GM03348 (cell line): ENCODE measurements at places on chromosomes 1 and 21.

GRCh38 chr21:32240851-32241687 lies 37.8 kb downstream of the MIS18A start:
- DNase-seq = peak; percentile 41

DNA sequence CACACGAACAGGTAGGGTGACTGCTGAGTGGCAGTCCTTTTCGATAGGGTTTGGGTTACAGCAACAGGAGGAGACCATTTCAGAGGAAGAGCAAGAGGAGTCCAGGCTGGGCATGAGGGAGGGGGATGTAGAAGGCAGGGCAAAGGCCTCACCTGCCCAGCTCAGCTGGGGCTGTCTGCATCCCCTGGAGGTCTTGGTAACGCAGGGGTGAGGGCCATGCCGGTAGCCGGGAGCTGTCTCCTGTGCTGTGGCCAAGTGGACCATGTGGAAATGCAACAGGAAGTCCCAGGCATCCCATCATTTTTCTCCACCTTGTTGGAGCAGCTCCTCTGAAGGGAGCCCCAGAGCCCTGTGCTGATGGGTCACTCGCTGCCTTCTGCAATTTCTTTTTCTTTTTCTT lies 105.4 kb upstream of the C1orf174 start:
- no peak for DNase-seq

DNA sequence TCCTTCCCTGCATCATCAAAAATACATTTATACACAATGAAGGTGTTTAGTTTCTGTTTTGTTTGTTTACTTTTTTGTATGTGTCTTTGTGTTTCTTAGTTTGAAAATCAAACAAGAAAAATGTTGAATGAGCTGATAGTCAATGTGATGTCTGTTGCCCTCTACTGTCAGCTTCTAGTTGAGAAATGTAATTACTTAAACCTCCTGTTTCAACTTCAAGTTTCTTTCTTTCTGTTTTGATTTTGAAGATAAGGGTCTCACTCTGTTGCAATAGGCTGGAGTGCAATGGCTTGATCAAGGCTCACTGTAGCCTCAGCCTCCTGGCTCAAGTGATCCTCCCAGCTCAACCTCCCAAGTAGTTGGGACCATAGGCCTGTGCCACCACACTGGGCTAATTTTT lies 37.5 kb downstream of the SPTA1 start:
- DNase-seq = no peak

DNA sequence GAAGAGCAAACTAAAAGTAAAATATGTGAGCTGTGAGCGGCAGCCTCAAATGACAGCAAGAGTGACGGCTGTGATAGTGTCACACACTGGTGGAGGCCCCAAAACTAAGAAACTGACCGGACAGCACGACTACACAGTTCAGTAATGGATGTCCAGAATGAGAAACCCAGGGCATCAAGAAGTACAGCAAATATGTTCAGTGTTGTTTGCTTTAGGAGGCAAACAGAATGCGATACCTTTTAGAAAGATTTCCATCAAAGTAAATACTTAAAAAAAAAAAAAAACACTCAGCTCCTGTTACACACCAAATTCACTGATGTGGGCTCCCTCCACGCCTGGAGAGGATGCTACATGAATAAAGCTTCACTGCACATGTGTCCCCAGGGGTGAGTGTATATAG lies 1.1 kb upstream of the PKP1 start:
- no peak for DNase-seq

DNA sequence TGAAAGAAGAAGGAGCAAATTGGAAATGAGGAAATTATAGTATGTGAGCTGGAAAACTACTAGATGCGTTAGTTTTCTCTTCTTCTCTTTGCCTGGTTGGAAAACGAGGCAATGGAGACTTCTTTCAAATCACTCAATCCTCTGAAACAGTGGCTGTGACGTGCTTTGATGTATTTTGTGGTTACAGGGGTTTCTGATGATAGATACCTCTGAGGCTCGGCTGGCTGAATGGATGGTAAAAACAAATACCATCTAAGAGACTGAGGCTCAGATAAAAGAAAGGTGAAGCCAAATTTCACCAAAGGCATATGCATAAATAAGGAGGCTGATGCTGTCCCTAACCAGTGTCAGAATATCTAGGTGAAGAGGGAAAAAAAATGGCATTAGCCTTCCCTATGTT lies 15.1 kb downstream of the MAB21L3 start:
- no peak for DNase-seq

DNA sequence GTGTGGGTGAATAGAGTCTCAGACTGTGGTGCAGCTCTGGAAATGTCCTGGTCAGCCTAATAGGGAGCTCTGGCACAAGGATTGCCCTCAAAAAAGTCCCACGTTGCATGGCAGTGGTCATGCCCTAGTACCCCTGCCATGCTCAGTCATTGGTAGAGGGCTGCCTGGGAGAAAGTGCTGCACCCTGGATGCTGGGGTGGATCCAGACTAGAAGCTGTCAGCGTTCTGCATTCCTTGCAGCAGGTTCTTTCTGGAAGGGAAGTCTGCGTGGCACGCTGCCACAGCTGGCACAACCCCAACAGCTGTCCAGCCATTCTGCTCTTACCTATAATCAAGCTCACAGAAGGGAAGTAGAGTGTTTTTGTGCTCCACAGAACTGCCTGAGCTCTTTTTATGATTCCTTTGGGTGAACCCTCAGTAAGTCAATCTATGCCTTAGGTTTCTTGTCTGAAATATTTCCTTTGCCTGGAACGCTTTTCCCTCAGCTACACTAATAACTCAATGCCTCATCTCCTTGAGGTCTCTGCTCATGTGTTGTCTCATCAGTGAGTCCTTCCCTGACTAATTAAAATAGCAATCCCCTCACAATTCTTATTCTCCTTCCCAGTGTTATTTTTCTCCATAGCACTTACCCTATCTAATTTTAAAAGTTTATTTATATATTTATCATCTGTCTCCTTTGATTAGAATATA lies 61.5 kb upstream of the JAK1 start:
- DNase-seq = no peak

- DNase-seq = peak; percentile 72
Observed at GRCh38 chr1:203126151-203126865, 1.2 kb upstream of the ADORA1 start.

GRCh38 chr1:154695985-154696384 lies 88.0 kb upstream of the ADAR start:
- peak; percentile 21 for DNase-seq

DNA sequence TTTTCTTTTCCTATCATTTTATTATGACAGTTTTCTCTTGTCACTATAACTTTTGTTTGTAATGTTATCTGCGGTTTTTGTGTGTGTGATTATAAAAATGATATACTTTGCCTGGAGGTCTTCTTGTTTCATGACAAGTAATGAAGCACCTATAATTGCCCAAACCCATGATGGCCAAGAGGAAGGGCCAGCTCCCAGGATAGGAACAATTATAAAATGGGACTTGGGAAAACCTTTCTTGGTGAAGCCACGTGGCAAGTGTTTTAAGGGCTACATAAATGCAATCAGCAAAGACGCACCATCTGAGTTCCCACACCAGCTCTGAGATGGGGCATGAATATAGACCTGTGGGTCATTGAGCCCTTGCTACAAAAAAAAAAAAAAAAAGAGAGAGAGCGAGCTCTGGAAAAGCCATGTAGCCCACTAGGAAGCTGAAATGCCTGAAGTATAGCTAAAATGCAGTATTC lies 462.6 kb upstream of the RUNX1 start:
- DNase-seq = no peak

DNA sequence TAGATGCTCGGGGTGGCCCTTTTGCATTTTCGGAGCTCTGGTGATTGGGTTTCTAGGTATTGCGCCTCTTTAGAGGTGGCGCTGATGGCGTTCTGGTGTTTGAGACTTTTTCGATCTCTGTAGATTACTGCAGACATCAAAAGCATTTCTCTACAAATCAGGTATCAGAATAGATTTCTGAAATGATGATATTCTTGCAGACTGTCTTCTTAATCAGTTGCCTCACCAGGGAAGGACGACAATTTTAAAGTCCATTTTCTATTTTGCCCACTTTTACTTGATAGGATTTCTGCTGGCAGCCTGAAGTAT lies 65.2 kb upstream of the VAMP3 start:
- no peak for DNase-seq

- DNase-seq = no peak
Observed at GRCh38 chr1:12505639-12506280, 112.2 kb downstream of the DHRS3 start.

- no peak for DNase-seq
Observed at GRCh38 chr1:48043622-48044021, 46.4 kb upstream of the TRABD2B start.

GRCh38 chr1:66596191-66596590 lies 62.2 kb downstream of the SGIP1 start:
- no peak for DNase-seq

DNA sequence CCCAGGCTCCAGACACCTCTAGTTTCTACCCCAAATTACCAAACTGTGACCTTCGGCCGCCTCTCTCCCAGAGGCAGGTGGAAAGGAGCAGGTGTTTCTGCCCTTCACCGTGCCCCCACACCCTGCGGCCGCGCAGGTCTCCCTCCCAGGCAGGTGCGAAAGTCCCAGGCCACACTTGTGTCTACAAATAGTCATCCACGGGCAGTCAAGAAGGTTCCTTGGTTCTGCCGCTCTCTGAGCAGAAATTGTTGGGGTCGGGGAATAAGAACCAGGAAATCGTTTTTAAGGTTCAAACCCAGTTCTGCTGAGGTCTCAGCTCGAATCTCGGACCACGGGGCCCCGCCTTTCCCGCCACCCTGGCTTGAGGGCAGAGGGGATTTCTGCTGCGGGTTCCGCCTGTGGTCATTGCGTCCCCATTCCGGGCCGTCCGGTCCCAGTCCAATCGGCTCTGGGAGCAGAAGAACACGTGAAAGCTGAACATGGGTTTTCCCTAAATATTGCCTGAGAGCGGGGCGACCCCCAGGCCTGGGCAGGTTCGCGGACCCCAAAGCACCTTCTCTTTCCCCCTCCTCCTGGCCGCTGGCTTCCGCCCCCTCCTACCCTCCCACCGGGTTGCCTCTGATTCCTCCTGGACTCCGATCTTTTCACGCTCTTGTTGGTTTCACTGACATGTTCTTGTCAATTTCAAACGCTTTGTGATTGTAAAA lies 1.2 kb upstream of the ATF3 start:
- no peak for DNase-seq

DNA sequence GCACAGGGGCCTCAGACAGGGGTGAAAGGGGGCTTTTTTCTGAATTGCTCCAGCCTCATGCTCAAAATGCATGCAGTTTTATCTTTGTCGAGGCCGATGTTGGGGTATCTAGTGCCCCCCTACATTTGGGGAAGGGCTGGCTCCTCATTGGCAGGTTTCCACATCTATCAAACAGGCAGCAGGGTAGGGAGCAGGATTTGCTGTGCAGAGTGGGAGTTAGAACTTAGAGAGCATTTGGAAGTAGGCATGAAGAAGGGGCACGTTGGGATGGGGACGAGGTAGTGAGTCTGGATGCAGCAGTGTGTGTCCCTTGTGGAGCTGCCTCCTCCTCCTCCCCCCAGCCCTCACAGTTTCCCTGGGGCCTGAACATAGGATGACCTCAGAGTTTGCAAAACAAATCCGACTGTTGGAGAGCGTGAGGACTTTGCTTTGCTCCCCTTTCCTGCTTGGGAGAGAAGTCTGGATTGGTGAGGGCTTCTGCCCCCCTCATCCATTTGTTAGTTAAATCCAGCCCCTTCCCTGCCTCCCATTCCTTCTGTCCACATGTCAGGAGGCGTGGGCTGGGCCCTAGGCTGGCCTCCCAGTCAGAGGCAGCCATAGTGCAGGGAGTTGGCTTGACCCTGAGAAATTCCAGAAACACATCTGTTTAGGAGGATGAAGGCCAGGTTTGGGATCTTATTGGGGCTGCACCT lies 36.9 kb upstream of the GPR37L1 start:
- no peak for DNase-seq

- DNase-seq = peak; percentile 93
Observed at GRCh38 chr21:39385299-39386145, 36.6 kb upstream of the HMGN1 start.

DNA sequence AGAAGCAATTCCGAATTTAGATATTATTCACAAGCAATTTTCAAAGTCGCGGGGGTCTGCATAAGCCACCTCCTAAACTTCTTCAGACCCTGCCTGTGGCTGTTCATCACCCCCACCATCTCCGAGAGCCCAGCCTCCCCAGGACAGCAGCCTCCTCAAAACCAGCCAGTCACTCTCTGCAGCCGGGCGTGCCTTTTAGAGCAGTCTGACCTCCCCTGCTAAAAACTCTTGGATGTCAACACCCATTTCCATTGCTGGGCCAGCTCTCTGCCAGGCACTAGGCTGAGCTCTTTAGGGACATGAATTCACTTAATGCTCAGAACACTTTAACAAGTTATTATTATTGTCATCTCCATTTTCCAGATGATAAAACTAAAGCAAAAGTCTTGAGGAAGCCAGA lies 11.7 kb downstream of the ADPRS start:
- DNase-seq = no peak

- peak; percentile 57 for DNase-seq
Observed at GRCh38 chr1:234114648-234115307, 210.3 kb downstream of the SLC35F3 start.

- DNase-seq = peak; percentile 70
Observed at GRCh38 chr1:186155594-186155993, 219.5 kb downstream of the TPR start.

DNA sequence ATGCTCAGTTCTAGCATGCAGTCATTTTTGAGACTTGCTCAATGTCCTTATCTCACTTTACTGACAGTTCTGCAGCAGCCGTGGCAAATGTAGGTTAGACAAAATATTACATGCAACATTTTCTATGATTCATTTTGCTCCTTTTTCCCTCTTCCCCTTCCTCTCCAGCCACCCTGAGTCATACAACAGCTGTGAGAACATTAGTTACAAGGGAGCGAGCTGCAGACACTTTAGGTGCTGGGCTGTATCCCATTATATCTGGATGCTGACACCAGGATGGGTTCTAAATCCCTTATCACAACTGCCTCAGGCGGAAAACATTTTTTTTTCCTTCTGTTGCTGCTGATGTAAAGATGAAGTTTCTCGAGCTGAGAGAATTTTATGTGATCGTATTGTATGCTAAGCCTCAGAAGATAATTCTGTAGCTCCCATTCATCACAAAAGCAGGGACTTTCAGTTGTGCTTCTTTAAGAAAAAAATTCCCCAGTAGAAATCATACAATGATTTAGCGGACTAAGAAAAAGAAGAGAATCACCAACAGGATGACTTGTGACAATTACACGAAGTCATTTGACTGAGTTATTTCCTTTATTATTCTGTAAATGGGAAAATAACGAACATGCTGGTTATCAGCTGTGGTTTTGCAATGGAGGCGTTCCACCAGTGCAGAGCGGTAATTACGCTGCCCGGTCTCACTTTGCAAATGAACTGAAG lies 345.0 kb downstream of the DISC1 start:
- DNase-seq = peak; percentile 11

- DNase-seq = no peak
Observed at GRCh38 chr1:82463951-82464350, 663.2 kb downstream of the ADGRL2 start.

DNA sequence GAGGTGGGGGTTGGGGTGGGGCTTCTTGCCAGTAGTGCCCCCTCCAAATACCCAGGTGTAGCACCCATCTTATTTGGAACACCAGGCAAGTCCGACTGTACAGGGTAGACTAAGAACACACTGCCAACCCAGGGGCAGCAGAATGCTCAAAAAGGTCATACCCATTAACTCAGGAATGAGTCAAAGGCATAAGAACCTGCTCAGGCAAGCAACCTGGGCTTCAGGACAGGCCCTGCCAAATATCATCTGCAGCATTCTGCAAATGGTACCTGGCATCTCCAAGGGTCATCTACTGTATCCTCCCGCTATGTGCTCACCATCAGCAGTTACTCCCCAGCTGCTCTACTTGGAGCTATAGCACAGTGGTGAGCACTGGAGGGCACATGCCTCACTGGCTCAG lies 19.4 kb downstream of the PEA15 start:
- no peak for DNase-seq

GRCh38 chr1:184352776-184353175 lies 34.1 kb upstream of the C1orf21 start:
- peak; percentile 11 for DNase-seq
